ENCODE measurements at places on chromosomes 6 and 20.

DNA sequence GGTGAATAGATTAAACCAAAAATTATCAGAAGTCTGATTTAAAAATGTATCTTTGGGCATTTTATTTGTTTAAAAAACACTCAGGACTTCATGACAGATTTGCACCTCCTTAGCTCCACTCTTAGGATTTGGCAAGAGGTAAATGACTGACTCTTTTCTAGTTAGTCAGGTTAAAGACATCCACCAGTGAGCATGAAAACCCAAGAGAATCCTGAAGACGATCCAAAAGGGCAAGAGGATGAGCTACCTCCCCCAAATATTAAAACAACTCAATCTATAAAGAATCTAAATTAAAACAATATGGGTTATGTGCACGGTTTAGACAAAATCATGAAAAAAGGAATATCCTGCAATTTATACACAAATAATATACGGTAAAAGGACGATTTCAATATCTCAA is 89.4 kb upstream of the OPRM1 start:
- no peak for DNase-seq

DNA sequence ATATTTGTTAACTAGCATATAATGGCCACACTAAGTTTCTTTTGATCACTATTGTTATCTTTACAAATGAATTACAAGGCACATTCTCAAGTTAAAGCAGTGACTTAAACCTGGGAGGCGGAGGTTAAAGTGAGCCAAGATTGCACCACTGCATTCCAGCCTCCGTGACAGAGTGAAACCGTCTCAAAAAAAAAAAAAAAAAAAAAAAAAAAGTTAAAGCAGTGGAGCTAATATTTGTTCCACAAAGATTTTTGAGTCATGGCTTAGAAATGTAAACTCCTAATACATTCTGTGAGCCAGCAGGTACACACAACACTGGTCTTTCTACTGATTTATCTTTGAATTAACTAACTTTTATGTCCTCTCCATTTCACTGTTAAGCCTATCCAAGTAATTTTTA is 221.7 kb upstream of the HTR1E start:
- DNase-seq = no peak

- DNase-seq = no peak
These were observed 75.0 kb downstream of the IRF4 start for GRCh38 chr6:466564-466963.

- DNase-seq = no peak
These were observed 46.2 kb downstream of the NT5E start for GRCh38 chr6:85496009-85496579.

- DNase-seq = no peak
These were observed 273.5 kb upstream of the PLCB4 start for GRCh38 chr20:8795404-8795803.

- no peak for DNase-seq
These were observed 186.5 kb downstream of the PDE7B start for GRCh38 chr6:136037876-136038460.

GRCh38 chr20:49659056-49659455 is 54.6 kb downstream of the B4GALT5 start:
- no peak for DNase-seq

DNA sequence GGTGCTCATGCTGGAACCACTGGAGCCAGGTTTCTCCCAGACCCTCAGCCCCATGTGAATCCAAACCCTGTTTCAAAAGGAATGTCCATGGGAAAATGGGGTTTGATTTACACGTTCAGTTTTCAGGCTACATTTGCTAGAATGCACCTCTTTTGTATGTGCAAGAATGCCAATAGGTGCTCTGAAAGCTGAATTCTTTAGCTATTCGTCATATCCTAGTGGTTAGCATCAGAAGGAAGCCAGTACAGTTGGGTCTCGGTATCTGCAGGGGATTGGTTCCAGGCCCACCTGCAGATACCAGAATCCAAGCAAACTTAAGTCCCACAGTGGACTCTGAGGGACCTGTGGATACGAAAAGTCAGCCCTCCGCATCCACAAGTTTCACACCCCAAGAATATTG is 93.4 kb downstream of the UST start:
- no peak for DNase-seq

DNA sequence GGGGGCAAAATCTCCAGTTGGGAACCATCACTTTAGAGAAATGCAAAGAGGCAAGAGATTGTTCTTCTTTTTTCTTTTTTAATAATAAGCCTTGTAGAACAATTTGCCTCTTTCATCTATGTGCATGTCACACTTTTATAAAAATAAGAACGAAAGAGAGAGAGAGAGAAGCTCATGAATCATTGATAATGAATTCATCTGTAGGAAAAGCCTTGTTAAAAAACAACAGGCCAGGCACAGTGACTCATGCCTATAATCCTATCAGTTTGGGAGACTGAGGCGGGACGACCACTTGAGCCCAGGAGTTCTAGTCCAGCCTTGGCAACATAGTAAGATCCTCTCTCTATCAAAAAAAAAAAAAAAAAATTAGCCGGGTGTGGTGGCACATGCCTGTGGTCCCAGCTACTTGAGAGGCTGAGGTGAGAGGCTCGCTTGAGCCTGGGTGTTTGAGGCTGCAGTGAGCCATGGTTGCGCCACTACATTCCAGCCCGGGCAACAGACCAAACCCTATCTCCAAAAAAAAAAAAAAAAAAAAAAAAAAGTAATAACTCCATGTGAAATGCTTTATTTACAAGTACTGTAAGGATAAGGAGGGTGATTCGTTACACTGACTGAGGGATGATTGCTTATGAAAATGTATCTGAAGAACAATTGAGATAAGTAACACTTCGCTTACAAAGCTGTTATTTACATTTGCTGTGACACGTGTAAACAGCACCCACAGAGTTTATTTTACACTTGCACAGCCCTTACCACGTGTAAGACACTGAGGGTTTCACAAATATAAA is 6.0 kb downstream of the CCN5 start:
- no peak for DNase-seq
